ENCODE measurements at places on chromosomes 1 and 21.

DNA sequence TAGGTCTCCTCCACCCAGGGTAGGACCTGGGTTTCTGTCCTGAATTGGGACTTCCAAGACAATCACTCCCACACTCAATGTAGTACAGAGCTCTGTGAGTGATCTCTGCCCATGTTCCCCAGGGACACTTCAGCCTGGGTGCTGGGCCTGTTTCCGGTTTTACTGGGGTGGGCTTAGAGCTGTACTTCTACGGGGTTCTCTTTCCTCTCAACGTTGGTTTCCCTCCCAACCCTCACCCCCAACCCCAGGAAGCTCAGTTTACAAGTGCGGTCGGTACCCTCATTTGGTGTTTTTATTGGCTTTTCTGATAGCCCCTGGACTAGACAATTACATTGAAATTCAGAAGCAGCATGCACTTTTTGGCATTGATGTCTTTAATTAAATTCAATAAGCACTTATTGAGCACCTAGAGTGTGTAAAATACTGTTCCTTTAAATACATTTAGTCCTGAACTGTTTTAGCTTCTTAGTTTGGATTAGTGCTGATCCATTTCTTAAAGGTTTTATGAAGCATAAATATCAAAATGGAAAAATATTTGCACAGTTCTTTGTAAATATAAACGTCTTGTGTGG is 542 bp upstream of the XPR1 start:
- no peak for DNase-seq

DNA sequence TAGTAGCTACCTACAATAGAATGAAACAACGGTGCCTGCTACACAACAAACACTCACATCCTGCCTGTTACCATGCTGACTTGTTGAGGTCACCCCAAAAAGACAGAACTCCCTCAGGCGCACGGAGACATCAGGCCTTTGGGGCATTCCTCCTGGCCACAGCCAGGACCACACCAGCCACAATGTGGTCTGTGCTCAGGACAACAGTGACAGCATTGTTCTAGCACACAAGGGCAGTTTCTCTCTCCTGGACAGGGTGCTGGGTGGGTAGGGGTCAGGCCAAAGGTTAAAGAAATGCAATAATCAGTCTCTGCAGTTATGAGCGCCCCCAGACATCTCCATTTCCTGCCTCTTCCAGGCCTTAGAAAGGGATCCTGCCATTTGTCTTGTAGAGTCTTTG is 39.5 kb downstream of the CTNNBIP1 start:
- no peak for DNase-seq

DNA sequence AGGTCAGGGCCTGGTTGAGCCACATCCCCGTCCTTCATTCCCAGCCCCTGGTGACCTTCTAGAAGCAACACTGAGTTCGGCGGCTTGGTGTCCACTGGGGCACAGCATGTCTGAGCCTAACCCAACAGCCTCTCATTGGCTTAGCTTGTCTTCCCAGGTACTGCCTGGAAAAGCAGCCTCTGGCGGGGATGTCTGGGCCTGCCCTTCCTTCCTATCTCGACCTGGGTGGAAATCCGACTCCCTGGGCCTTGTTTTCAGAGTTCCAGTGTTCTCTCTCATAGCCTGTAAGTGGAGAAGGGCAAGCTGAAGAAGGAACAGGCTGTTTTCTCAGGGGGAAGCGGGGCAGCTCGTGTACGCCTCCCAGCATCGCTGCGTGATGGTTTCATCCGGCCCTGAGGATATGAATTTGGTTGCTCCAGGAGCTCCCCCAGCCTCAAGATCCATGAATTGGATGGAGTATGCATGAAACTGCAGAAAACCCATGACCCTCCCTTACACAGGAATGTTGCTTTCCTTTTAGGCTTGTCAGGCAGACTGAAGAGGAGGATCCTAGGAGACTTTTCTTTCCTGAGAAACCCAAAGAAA is 116.5 kb upstream of the IRF2BP2 start:
- DNase-seq, result peak; percentile 48

- DNase-seq, result no peak
Measured at GRCh38 chr1:33931111-33931475, 67.2 kb downstream of the HMGB4 start.

GRCh38 chr1:36366091-36366661 is 19.5 kb downstream of the STK40 start:
- DNase-seq, result no peak
